NCI-H460 (cell line): ENCODE measurements at places on chromosomes 16 and 17. TPM values are rescaled to one million over a fixed set of nuclear protein-coding genes. Genes with fewer than 3 reads are reported as not detected.

- no peak for DNase-seq
These were observed 7.3 kb upstream of the RPRML start for GRCh38 chr17:46986366-46986765.

DNA sequence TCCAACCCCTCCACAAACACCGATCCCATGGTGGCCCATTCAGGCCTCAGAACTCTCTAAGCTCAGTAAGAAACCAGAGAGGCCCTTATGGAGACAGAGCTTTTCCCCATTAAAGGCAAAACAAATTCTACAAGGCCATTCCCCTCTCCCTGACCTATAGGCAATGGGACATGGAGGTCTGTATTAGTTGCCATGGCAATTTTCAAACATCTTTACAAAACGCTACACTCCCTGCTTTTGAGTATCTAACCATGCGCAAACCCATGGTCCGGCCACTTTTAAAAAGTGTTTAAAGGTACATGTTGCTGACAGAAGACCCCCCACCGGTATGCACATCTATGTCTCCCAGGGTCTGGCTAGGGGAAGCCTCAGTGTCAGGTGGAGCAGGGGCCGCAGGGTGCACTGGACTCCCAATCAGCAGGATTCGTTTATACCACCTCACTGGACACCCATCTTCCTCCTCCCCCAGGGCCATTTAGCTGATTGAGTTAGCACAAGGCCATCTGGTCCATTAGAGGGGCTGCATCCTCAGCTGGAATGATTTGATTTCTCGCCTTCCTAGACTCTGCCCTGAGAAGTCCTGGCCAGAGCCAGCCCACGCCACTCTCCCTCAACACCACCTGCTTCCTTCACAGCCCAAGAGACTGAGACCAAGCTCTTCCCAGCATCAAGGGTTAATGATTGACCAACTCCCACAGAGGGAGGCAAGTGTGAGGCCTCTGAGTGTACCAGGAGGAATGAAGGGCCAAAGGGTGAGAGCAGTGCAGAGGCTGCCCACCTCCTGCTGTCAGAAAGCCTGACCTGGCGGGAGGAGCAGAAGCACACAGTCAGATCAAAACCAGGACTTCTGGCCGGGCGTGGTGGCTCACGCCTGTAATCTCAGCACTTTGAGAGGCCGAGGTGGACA lies 10.9 kb downstream of the ACLY start:
- no peak for DNase-seq

Gene CCDC43
- total RNA-seq: 46.0 and 49.1 TPM in 2 replicates

Gene CACNG3
- not detected in 2 replicates for total RNA-seq
